ENCODE measurements at places on chromosomes 16 and 17.

DNA sequence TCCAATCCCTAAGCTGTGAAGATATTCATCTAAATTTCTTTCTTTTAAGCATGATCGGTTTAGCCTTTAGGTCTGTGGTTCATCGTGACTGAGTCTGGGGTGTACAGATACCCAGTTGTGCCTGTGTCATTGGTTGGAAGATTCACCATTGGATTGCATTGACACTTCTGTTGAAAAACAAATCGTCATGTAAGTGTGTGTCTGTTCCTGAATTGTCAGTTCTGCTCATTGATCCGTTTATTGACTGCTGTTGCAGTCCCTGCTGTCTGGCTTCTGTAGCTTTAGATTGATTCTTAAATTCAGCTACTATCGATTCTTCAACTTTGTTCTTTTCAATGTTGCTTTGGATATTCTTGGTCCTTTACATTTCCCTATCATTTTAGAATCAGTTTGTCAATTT lies 21.0 kb upstream of the ZNF469 start:
- DNase-seq, result no peak

- DNase-seq, result no peak
Measured at GRCh38 chr17:6187836-6188235, 117.7 kb downstream of the WSCD1 start.

- no peak for DNase-seq
Measured at GRCh38 chr16:75267631-75268264, 16.3 kb upstream of the BCAR1 start.

DNA sequence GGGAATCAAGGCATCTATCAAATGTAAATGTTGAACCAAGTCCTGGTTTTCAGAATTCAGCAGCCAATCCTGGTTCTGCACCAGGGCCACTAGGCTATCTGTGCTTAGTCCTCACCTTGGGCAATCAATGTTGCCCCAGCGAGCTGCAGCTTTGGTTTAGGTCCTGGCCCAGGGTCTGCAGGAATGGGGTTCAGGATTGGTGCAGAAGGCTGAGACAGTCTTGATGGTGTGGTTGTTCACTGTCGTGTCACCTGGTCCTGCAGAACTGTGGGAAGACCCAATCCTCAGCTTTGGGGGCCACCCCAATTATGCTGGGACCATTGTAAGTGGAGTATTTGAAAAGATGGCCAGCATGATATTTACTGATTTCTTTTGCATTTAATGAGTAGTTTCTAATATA lies 10.6 kb downstream of the TERF2IP start:
- DNase-seq, result no peak

GRCh38 chr16:10126686-10127085 lies 55.5 kb downstream of the GRIN2A start:
- DNase-seq, result no peak

- DNase-seq, result no peak
Measured at GRCh38 chr16:17515421-17516210, 44.9 kb upstream of the XYLT1 start.

GRCh38 chr17:17988427-17988945 lies 15.8 kb downstream of the DRC3 start:
- DNase-seq, result no peak

DNA sequence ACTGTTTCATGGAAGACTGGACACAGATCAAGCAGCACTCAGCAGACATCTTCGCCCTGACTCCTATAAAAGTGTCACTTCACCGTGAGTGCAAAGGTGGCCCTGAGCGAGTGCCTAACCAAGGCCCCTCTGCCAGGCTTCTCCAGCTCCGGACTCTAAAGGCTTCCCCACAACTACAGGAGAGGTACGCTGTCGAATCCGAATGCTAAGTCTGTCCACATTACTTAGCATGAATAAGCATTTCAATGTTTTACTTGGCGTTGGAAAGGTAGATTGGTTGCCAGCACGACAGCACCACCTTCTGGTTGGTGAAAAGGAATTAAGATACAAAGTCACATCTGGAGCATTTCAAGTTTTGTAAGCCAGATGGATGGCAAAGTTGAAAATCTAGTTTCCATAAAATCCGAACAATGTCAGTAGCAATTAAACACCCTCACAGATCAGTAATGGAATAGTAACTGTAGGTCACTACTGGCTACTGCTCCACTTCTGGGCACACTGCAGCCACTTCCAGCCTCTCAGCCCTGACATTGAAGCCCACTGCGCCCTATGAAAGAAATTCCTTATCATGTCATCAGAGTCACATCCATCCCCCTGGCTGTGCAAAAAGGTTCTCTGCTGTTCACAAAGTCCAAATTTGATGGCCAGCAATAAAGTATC lies 100.9 kb downstream of the PARN start:
- DNase-seq, result peak; percentile 7

- no peak for DNase-seq
Measured at GRCh38 chr17:45908460-45908859, 14.1 kb downstream of the MAPT start.

- no peak for DNase-seq
Measured at GRCh38 chr17:31251105-31251969, 45.7 kb downstream of the OMG start.

GRCh38 chr17:58947824-58948223 lies 158.9 kb downstream of the TRIM37 start:
- DNase-seq, result no peak

DNA sequence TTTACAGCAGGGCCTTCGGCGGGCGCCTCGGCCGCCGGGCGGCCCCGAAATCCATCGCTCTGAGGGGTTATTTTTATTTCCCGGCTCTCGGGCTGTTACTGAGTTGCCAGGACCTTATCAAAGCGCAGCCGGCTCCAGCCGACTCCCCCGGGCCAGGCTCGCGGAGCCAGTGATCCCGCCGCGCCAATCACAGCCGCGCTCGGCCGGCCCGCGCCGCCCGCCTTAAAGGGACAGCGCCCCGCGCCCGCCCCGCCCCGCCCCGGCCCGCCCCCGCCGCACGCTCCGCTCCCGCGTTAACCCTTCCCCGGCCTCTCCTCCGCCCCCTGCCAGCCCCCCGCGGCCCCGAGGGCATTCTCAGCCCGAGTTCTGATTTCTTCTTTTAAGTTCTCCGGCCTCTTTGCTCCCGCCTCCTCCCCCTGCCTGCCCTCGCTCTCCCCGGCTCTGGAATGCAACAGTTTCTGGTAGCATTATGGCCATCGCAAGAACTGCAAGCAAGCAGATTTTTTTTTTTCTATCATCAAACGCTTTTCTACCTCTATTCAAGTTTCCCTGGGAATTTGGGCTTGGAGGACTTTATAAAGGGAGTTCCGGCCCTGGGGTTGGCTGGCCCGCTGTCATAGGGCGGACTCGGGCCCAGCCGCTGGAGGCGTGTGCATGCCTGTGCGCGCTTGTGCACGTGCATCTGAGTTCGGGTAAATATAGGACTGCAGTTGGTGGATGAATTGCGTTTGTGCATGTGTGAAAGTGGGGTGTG lies at the start of gene AXIN2:
Gene AXIN2 (minus strand): TSS at position 197 of the 754 bp plus-strand sequence. CDS start 3,028 bp downstream, outside the sequence.
- no peak for DNase-seq

DNA sequence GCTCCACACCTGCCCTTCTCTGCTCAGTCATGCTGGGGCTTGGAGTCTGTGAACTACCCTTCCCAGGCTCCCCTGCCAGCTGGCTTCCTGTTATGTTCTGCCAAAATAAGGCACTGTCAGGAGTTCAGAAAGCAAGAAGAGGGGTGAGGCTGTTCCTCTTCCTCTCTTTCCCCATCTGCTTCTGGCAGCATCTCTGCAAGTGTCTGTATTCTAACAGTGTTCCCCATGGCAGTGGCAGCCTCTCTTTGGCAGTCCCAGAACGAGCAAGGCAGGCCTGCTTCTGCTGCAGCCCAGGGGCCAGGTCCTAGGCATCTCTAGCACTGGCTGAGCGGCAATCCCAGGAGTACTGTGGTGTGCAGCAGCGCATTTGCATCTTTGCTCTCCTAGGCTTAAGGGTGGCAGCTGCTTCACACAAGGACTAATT lies 219.1 kb downstream of the STX8 start:
- DNase-seq, result no peak

DNA sequence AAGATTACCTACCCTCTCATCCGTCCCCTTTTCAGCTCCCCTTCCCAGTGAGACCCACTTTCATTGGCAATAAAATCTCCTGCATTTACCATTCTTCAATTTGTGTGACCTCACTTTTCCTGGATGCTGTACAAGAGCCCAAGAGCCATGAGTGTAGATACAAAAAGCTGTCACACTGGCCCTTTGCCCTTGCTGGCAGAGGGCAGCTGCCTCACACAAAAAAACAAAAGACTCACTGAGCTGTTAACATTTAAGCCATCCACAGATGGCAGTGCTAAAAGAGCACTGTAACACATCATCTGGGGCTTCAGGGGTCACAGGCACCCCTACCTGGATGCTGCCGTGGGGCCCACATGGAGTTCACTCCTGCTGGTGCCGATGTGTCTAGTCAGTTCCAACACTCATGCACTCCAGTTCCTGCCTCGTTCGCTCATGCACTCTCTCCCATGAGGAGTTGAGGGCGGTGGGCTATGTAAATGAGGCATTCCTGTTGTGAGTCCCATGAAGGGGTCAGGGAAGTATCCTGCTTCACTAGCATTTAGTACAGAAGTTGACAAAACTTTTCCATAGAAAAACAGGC lies 123.1 kb downstream of the CA10 start:
- DNase-seq, result peak; percentile 79

- no peak for DNase-seq
Measured at GRCh38 chr16:14606102-14606501, 24.0 kb downstream of the PARN start.

DNA sequence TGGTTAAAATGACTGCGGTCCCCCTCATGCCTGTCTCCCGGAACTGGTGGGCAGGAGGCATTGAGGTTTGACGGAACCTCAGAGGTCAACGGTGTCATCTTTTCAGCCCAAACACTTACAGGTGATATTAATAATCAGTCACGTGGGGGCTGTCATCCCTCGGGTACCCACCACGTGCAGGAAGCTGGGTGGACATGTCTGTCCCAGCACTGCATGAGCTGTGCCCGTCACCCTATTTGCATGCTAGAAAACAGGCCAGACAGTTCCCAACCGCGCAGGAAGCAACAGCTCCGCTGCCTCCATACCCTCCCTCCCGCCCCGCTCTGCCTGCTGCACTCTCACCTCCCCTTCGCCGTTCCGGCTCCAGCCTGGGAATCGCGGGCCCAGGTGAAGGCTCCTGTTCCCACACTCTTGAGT lies 1.4 kb downstream of the SYNGR3 start:
- DNase-seq, result no peak

DNA sequence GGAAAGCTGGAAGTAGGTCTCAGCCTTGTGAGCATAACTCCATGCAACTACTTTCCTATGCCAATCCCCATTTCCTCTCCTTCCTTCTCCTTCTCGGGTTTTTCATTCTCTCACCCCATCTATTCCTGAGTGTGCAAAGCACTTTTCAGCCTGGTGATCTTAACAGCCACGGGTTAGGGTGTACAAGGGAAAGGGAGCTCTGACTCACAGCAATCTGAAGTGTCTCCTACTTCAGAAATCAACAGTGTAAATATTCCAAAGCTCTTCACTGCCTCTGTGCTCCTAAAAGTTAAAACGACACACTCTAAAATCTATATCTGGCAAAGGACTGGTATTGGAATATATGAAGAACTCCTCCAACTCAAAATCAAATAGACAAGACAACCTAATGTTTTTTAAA lies 268.0 kb upstream of the IRX3 start:
- DNase-seq, result no peak

- DNase-seq, result peak; percentile 36
Measured at GRCh38 chr16:24504472-24505345, 34.7 kb upstream of the RBBP6 start.

GRCh38 chr17:62862251-62862650 lies 54.1 kb upstream of the MARCHF10 start:
- no peak for DNase-seq

GRCh38 chr16:57264950-57265371 lies 19.5 kb downstream of the PLLP start:
- no peak for DNase-seq

DNA sequence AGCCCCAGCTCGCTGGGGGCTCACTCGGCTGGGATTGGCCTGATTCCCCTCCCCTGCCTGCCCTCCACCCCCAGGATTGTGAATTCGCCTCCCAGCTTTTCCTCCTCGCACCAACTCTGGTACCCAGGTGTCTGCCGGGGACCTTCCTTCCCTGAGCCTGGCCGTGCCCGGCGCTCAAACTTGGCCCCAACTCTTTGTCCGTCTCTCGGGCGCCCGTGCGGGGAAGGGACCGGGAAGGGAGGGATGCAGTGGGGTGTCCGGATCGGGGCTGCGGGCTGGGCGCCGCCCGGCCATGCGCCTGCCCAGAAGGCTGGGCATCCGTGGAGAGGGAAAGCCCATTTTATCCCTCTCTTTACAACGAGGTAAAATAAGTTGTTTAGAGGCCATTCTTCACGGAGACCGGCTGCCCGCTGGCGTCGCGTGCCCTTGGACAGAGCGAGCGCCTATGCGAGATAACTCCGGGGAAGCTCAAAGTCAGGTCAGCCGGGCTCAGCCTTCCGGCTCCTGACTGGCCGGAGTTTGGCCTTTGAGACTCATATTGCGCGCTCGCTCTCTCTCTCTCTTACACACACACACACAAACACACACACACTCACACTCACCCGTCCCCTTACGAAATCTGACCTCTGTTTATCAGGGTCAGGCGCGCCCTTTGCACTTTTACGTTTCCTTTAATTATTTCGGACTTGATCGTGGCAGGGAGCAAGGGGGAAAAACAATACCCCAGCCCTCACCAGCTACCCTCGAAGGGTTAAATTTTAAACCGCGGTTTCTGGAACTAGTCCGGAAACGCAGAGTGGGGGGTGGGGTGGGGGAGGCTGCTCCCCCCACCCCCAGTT lies 774 bp upstream of the MAF start:
- no peak for DNase-seq

DNA sequence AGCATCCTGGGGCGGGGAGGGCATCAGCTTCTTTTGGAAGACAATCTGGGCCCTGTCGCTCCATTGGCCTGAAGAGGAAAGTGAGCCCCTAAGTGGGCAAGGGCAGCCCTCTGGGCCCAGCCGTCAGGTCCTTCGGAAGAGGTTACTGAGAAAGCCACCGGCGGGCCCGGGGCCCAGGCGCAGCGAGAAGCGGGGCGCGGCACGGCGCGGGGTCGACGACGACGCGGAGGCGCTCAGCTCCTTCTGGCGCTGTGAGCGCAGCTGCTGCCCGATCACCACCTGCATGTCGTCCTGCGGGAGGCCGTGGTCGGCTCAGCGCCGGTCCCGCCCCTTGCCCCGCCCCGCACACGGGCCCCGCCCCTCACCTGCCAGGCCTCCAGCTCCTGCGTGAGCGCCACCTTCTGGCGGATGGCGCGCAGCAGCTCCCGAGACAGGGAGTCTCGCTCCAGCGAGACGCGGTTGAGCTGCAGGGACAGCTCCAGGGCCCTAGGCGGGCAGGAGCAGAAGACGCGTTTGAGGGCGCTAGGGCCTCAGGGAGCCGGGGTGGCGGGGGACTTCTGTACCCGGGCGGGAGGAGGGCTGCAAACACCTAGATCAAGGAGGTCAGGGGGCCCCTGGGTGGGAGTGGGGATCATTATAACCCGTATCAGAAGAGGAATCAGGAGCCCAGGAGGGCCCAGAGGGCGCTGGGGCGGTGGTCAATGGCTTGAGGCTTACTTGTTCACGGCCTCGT lies 4.3 kb downstream of the THOC6 start:
- DNase-seq, result peak; percentile 16

Data from cerebellar nuclear complex (tissue), 1 donor.